ENCODE measurements at places on chromosomes 5 and 9.

- no peak for DNase-seq
Measured at GRCh38 chr5:168607946-168608345, 28.8 kb upstream of the PANK3 start.

DNA sequence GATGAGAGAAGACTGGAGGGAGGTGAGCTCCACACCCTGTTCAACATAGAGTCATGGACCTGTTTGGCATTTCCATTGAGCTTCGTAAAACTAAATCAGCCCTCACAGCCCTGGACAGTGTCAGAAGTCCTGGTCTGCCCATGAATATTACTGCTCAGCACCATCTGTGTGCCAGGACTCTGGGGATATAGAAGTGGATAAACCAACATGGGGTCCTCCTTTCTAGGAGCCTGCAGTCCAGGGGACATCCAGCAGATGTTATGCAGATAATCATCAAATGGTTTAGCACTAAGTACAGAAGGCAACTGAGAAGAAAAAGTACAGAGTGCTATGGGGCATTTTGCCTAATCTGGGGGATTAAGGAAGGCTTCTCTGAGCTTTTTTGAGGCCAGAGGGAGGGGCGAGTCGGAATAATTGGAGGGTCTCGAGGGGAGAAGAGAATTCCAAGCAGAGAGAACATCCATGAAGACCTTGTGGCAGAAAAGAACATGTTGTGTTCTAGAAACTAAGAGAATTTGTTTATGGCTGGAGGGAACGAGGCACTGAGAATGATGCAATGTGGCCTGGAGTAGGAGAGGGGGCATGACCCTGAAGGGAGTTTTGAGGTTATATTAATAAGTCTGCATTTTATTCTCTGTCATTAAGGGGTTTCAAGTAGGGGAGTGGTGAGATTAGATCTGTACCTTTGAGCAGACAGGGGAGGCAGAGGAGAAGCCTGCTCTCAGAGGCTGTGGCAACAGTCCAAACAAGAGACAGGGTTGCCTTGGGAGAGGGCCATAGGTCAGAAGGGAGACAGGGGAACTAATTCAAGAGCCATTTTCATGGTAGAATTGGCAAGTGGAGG is 63.5 kb upstream of the SLC2A8 start:
- DNase-seq = no peak

DNA sequence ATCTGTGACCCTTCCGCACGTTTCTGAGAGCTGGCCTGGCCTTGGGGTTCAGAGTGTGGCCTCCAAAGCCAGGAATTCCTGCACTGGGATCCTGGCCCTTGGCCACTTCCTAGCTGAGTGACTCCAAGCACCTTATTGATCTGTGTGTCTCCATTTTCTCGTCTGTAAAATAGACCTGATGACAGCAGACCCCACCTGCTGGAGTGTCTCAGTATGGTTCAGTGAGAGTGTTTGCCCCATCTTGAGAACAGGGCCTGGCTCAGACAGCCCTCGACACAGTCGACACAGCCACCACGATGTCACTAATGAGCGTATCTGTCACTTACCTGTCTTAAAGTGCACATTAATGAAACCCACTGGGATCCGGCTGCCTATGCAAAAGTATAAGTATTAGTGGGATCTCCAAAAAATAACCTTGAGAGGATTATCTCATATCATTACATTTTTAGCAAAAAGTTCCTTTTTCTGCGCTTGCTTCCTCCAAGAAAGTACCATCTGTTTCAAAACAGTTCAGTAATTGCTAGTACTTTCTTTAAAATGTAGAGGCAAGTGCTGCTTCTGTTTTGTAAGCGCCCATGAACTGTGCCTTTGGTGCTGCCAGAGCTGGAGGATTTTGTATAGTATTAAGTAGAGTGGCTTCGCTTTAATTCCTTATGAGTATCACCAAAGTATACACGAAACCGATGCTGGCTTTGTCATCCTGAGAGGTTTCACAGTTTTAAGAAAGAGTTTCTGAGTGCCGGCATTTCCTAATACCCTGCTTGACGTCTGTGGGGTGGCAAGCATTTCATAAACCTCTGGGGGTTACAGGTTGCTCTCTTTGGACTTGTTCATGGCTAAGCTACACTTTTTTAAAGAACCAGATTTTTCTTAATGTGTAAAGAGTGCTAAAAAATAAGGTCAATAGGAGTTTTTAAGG is 31.7 kb downstream of the UBE2QL1 start:
- DNase-seq = no peak

GRCh38 chr9:104903609-104904008 is 24.3 kb downstream of the ABCA1 start:
- no peak for DNase-seq

DNA sequence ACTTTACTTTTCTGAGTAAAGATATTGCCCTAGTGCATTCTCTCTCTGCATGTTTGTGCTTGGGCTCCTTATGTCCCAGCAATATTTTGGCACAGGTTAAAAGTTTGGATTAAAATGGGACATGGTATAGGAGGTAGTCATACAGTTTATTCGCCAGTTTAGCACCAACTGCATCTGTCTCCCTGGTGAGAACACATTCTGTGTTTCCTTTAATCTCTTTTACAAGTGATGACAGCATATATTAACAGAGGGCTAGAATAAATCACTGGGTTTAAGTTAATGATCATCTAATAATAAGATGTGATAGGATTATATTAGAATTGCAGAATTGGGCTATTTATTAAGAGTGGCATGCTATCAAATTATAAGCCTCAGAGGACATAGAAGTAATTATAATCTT is 550.1 kb downstream of the LRRC70 start:
- DNase-seq = no peak

DNA sequence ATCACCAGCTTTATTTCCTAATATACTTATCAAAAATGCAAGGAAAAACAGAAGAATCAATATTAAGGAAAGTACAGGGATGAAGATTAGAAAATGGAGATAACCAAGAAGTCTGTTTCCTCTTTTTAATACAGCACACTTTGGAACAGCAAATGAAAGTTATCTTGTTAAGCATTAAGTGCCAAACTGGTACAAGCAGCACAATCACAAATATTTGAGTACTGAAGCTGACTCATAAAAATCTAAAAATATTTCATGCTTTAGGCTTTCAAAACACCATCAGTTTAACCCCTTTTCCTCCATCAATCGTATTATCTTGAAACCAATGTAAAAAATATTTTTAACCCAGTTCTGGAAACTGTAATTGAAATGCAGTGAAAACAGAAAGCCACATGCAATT is 2.7 kb downstream of the FBXW11 start:
- no peak for DNase-seq

- no peak for DNase-seq
Measured at GRCh38 chr5:159017786-159018185, 81.9 kb downstream of the EBF1 start.

GRCh38 chr9:18798508-18799290 is 234.3 kb downstream of the SAXO1 start:
- no peak for DNase-seq

DNA sequence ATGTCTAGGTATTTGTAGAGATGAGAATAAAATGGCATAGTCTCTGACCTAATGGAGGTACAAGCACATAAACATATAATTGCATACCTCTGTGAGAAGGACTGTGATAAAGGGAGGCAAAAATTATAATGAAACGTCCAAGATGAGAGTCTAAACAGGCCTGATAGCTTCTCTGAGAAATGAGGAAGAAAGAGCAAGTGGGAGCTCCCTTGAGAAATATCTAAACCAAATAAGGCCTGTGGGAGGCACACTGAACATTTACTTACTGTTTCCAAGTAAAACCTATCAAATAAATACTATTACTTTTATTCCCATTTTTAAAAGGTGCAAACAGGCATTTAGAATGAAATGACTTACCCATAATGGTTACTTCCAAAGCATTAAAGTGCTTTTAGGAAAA is 125.6 kb upstream of the PAPPA start:
- DNase-seq = no peak

GRCh38 chr9:96061293-96061987 is 185.9 kb downstream of the ERCC6L2 start:
- no peak for DNase-seq

GRCh38 chr9:116456490-116457088 is 230.5 kb upstream of the TRIM32 start:
- DNase-seq = no peak

GRCh38 chr5:43412156-43412555 is at the start of gene CCL28:
TSS of gene CCL28 (minus strand) at chr5:43412391. CDS start at chr5:43412316, 75 bp downstream.
- DNase-seq = no peak

Data from effector memory CD4-positive, alpha-beta T cell (primary cell).